ENCODE measurements at places on chromosomes 5 and 9.

DNA sequence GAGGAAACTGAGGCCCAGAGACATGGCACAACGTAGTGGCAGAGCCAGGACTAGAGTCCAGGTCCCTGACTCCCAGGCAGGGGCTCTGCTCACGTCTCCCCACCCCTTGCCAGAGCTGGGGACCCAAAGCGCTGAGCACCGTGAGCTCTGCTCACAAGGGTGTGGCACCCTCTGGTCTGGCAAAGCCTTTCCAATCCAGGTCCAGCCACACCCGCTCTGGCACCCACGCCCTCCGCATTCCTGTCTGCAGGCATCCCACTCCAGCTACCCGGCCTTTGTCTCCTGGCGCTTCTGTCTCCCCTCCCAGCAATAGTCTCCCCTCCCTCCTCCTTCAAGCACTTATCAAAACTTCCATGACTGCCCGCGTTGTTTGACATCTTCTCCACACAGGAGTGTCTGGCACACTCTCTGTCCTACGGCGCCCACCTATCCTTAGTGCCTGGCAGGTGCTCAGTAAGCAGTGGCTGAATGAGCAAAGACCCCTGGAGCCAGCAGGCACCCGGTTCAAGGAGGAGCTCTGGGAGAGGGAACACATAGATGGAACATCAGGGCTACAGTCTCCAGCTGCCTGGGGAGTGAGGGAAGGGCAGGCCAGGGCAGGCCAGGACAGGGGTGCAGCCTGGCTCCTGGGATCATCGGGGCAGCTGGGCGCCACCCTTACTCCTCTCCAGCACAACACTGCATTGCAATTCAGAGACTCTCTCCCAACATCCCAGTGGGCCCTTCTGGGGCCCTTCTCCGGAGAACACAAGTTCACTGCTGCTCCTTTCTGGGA is 12.0 kb downstream of the HIGD2A start:
- DNase-seq = no peak

DNA sequence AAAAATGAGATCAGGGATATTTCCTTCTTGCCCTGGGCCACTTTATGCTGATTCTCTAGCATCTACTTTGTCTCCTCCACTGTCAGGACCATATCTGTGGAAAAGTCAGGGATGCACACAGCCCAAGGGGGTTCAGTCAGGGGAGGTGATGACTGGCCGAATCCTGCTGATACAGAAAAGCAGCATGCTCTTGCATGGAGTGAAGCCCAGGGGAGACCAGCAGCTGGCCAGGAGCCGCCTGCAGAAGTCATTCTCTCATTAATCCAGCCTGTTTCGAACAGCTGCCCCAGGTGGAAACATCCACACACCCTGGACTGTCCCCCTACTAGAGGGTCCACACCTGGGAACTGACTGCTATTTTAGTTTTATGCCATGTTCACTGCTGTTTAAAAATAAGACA is 177.1 kb downstream of the ATP10B start:
- DNase-seq = no peak

- no peak for DNase-seq
These were observed 114.1 kb downstream of the MAN2A1 start for GRCh38 chr5:109803854-109804253.

DNA sequence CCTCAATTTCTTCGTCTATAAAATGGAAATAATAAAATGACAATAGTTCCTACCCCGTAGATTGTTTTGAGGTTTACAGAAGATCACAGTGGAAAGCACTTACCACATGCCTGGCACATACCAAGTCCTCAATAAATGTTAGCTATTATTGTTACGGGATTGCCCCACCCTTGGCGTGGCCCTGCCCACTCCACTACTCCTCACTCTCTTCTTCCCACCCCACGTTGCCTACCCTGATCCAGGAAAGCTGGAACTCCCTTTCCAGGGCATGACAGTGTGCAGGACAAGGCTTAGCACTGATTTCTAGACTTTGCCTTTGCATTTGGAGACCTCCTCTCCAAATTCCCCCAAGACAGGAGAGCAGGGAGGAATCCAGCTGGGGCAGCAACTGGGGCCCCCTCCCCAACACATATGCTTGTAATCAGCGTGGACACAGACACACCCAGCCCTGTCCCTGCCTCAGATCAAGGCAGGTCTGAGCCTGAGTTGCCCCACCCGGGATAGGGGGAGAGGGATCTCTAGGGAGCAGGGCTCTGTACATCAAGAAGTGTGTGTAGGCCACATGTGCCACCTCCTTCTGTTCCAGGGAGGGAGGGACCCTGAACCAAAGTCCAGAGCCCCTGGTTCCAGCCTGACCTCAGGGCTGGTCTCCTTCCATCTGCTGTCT is 6.7 kb downstream of the SLC4A9 start:
- no peak for DNase-seq

DNA sequence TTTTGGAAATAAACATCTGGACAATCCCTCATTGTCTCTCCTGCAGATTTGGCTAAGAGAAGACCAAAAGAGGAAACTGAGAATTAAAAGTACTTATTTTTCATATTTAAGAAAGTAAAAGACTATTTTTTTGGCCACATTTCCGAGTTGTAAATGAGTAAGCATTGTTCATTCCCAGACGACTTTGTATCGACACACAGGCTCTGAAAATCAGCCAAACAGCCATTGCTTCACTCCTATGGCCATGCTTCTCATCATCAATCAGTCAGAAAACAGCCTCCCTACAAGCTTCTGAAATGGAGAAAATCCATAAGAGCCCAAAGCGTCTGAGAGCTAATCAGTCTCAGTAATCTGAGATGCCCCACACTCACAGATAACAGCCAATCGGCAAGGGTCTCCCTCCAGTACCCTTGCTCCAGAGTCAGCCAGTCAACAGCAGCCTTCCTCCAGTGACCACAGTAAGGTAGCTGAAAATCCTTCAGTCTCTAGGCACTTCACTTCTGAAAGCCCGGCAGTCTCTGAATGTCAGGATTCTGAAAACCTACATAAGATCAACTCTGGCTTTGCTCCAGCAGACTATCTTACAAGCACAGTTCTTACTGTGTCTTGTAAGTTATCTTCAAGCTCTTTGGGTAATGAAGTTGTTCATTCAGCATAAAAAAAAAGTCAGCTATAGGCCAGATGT is 30.9 kb downstream of the CDO1 start:
- DNase-seq = no peak

GRCh38 chr9:129886226-129887174 is 51.2 kb downstream of the USP20 start:
- DNase-seq = peak; percentile 71

- no peak for DNase-seq
These were observed 105.2 kb downstream of the RGS3 start for GRCh38 chr9:113568571-113569321.

DNA sequence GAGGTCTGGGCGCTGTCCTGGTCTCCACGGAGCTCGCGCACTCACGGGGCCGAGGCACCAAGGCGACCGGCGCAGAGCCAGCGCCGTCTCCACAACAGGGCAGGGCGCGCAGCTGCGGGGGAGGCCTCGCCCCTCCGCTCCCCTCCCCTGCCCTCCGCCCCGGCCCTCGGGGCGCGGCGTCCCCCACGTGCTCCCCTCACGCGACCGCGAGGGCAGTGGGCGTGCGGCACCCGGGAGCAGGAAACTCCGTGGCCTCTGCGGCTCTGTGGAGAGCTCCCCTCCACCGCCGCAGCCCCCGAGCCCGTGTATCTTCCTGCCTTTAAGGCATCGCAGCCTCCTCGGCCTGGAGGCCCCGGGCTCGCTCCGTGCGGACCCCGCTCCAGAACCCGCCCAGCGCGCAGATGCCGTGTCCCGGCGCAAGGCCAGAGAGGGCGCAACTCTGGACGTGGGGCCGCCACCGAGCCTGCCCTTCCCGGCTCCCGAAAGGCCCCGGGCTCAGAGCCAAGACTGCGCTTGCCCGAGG is 708 bp upstream of the TUBB4B start:
- peak; percentile 90 for DNase-seq

All from erythroblast (primary cell).